ENCODE measurements at places on chromosomes 4 and X.

DNA sequence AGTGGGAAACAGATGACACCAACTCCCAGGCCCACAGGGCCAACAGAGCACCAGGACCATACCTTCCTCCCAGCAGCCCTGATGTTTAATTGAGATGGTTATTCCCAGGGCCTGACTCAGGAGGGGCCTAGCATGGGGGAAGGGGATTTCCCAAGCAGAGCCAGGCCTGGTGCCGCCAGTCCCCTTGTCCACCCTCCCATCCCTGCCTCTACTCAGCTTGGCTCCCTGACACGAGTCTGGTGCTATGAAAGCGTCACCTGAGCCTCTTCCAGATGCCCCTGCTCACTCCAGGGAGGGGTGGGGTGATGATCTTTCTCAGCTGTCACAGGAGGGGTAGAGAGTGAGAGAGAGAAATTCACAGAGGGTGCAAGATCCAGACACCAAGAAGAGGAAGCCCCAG is 72.7 kb downstream of the EFNB1 start:
- ATAC-seq: no peak

DNA sequence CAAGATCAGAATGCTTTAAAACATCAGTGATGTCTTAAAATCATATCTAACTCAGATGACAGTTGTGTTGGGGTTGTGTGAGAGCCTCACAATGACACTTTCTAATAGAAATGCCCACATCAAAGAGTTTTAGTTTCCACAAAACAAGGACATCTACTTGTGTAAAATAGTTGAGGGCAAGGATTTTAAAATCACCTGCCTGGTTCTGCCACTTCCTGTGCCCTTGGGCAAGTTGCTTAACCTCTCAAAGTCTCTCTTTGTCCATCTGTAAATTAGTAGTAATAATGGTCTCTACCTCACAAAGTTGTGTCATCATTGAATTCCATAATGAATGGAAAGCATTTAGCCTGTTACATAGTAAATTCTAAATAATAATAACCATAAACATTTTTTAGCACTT is 41.9 kb upstream of the RELL1 start:
- ATAC-seq: no peak

DNA sequence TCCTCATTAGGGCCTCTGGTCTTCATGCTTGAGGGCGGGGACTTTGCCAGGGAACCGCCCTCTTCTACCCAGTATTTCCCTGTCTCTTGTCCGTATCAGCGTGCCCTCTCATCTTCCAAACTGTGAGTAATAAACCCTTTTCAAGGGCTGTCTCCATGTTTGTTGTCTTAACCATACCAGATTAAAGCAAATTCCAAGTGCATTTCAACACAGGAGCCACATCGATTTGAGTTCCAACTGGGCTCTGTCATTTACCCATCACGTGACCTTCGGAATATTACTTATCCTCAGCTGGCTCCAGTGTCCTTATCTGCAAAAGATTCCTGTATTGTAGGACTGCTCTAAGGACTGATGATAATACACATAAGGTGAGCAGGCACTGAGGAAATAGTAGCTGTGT is 6.4 kb upstream of the PHEX start:
- ATAC-seq: no peak

DNA sequence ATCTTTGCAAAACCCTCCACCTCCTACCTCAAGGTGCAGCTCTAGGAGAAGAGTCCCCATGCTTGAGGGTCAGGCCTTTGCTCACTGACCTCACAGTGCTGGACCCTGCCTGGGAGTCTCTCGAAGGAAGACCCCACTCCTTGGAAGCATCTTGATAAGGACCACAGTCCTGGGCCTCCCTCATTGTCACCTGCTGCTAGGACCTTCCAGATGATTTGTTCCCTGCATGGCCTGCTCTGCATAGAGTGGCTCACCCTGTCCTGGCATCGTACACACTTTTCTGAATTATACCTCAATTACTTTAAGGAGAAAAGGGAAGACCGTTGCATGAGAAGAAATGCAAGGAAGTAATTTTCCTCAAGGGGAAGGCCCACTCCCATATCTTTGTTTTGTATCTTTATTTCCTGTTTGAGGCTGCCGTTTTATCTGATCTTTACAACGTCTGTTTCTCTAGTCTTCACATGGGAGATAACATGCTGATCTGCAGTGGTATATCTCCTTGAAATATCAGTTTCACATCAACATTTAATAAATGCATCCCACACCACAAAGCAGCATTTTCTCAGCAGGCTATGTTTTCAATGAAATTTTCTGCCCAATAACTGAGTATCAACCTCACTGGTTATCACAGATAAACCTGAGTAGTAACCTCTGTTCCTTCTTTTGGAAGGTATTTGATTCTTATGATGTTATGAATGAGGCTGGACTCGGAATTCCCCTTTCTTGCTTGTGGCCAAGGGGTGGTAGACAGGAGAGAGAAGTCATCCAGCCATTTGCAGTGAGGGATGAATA is 15.0 kb upstream of the AKAP17A start:
- ATAC-seq: peak; percentile 31

DNA sequence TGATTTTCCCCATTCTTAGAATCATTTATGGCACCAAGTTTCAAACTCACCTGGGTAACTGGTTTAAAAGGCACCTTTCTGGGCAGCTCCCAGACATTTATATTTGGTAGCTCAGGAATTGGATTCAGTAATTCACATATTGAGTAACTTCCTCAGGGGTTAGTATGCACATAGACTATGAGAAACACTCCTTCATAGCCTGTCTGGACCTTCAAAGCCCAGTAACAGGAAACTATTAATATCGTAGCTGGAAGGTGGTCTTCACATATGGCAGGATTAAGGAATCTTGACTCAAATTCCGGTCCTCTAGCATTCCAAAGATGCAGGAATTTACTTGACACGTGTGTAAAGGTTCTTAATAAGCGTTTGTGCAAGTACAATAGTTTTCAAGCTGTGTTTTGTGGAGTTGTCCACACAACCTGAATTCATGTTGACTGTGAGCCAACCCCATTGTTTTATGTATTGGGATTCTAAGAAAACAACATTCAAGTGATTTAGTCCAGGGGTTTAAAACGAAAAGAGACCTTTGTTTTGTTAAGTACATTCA is 78.4 kb downstream of the PLS3 start:
- ATAC-seq: no peak

DNA sequence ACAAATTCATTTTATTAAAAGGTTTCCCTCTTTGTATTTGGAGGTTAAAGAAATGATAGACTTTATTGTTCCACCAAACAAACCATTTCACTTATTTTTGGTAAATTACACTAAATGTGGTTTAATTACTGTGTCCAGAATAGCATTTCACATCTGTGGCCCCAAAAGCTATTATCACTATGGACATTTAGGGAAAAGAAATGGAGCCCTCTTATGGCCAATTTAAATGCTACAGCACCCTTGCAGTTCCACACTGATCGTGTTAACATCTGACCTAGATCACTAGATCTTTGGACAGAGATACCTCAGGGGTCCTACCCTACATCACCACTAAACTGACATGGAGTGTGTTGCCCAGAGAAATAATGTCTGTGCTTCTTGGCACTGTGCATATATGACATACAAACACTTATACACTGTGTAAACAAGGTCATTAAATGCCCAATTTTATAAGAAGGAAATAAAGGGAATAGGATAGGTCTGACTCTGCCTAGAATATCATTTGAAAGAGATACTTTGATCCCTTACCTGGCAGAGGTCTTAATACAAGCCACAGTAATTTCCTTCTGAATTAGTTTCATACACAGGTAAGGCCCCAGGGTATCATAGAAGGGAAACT is 163.9 kb downstream of the KDR start:
- ATAC-seq: no peak

GRCh38 chrX:68827848-68828624 is 785 bp upstream of the EFNB1 start:
- ATAC-seq: peak; percentile 63

DNA sequence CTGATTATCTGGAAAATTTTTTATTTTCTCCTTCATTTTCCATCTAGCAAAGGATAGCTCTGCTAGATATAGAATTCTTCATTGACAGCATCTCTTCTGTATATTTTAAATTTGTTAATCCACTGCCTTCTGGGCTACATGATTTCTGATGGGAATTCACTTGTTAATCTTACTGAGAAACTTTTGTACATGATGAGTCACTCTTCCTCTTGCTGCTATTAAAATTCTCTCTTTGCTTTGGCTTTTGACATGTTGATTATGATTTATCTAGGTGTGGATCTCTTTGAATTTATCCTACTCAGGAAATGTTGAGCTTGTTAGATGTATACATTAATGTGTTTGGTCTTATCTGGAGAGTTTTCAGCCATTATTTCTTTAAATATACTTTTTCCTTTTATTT is 27.5 kb downstream of the OR13H1 start:
- no peak for ATAC-seq

DNA sequence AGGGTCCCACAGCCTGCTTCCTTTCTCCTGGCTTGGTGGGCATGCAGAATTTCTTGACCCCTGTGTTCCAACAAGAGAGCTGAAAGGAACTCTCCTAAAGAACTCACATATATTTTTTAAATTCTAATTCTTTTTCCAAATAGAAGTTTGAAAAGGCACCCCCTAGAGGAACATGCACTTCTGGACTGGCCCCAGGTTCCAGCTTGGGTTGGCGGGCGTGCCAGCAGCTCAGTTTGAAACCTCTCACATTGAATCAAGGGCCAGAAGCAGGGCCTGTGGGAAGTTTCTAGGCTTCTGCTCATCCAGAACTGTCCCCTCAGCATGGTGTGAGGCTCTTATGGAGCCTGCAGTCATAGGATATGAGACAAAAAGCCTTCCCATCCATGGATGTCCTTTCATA is 132.6 kb downstream of the ATG4A start:
- no peak for ATAC-seq

DNA sequence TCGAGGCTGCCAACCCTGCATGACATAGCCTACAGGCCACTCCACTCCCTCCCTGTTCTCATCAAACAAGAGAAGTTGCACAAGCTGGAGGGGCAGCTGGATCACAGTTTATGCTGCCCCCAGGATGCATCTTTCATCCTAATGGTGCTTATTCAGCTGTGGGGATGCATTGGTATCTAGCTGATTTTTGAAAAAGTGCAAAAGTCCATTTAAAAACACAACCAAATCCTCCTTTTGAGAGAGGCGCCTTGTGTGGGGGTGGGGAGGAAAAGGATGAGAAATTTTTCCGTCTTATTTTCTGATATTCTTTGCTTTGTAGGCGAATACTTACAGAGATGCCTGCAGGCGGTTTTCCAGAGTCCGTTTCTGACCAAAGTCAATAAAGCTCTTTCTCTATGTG is 276.4 kb upstream of the BOD1L1 start:
- ATAC-seq: no peak
